Stimulated activated naive CD4-positive, alpha-beta T cell treated with Interleukin-2 at 50 U/mL for 16 hours (primary cell): ENCODE measurements at places on chromosomes 12 and 14.

DNA sequence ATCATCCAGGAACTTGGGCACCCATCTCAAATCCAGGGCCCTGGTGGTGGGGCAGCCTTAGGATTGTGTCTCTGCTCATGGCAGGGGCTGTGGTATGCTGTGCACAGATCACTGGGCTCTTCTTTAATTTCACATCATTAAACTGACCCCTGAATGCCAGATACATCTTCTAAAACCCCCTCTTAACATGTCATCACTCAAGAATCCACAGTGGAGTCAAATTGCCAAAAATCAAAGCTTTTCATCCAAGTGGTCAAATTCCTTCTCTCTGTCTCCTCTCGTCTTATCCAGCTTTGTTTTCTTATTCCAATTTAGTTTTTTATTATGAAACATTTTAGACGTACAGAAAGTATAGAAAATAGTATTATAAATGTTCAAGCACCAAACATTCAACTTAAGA, 97.5 kb downstream of the ADCK1 start:
- DNase-seq = no peak

DNA sequence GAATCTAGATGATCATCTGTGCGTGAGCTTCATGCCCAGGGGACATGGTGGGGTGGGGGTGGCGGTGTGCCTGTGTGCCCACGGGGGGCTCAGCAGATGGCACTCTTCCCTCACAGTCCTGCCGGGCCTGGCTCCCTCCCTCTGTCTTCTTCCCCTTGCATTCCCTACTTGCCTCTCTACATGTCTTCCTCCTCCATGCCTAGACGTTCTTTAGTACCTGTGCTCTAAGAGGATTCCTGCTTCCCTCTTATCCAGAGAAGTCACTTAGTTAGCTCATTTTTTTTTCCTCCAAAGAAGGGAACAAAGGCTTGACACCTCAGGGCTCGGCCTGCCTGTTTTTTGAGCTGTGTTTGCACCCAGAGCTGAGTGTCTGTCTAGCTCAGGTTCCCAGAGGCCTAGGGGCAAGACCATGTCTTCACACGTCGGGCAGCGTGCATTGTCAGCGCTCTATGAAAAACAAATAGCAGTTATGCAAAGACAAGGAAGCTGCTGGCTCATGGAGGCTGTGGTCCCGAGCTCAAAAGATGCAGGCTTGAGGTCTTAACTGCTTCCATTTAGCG, 48.8 kb downstream of the NINJ2 start:
- peak; percentile 6 for DNase-seq

GRCh38 chr14:80523518-80524117, 312.3 kb upstream of the DIO2 start:
- no peak for DNase-seq

DNA sequence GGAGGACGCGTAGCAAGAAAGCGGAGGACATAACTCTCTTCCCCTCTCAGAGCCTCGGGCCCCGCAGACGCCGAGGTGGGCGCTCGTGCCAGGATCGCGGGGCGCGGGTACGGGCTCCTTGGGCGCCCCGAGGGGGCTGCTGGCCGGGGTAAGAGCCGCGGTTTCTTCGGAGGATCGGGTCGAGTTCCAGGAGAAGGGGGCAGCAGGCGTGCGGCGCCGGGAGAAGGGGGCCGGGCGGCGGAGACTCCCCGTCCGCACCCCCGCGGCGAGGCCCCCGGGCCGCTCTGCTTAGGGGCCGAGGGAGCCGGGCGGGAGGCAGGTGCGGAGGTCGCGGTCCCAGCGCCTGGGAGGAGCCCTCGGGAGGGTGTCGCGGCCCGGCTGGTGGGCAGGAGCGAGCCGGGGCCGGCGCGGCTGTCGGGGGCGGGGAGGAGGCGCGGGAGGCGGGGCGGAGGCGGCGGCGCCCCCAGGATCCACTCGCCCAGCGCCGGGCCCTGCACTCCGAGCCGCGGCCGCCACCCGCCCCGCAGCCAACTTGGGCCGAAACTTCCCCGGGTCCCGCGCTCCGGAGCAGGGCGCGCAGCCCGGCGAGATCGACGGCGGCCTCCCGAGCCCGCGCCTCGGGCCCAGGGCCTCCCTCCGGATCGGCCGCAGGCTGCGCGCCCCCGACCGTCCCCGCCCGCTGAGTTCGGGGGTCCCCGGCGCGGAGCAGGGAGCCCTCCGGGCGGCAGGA, 64.4 kb downstream of the FBXL14 start:
- DNase-seq = no peak

- DNase-seq = no peak
Observed at GRCh38 chr14:23629832-23630396, 6.2 kb upstream of the DHRS2 start.

GRCh38 chr14:24281636-24282035, 10.2 kb upstream of the RABGGTA start:
- no peak for DNase-seq

GRCh38 chr12:27193106-27193505, 51.0 kb upstream of the STK38L start:
- DNase-seq = no peak

GRCh38 chr14:54267172-54267571, 129.6 kb upstream of the CDKN3 start:
- no peak for DNase-seq

- no peak for DNase-seq
Observed at GRCh38 chr12:116962197-116962596, 51.4 kb downstream of the FBXW8 start.

DNA sequence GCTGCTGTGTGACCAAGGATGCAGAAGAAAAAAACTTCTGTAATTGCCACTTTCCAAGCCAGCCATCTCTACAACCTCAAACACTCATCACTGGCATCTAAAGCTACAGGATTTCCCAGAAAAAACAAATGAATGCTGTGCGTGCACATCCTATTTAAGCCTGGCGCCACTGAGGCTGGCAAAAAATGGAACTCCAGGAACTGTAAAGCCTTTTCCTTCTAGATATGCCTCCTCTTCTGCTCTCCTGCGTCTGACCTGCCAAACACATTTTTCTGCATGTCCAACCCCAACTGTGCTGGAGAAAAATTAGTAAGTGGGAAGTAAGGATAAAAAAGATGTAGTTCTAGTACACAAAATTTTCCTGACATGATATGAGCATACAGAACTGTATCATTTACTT, 184.9 kb downstream of the ITPR2 start:
- DNase-seq = no peak

GRCh38 chr12:58425481-58426392, 484.4 kb downstream of the ATP23 start:
- no peak for DNase-seq

DNA sequence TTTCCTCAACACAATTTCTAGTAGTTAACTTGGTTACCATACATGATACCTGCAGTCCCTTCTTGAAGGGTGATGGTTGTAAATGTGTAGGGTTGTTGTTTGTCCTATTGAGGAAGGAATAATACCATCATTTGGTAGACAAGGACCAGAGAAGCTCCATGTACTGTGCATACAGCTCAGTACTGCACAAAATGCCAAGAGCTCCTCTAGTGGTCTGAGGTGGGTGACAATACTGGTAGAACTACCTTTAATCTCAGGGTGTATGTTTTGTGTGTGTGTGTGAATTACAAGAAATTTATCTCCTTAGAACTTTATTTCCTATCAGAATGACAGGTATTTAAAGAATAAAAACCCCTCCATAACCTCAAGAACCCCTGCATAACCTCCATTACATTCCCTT, 575.3 kb downstream of the TMTC2 start:
- no peak for DNase-seq

DNA sequence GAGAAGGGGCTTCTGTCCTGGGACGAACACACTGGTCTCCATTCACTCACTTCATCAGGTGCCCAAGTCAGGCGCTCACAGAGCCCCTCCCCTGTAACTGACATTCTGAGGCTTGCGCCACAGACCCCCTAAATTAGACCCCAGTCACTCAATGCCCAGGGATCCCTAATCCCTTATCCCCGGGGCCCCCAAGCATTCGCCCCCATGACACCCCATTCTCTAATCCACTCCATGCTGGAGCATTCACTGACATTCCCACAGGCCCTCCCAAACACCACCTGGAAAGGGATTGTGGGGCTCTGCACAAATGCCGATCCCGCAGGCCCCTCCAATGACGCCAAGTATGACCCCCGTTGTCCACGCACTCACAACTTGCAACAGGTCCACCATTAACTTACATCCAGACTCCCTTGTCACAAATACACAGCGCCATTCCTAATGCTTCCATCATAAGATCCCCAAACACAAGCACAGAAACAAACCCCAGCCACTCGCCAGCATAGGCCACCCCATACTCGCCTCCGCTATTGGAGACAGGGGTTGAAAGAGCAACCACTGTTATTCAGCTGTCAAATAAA, 1.5 kb downstream of the ZNF605 start:
- no peak for DNase-seq

DNA sequence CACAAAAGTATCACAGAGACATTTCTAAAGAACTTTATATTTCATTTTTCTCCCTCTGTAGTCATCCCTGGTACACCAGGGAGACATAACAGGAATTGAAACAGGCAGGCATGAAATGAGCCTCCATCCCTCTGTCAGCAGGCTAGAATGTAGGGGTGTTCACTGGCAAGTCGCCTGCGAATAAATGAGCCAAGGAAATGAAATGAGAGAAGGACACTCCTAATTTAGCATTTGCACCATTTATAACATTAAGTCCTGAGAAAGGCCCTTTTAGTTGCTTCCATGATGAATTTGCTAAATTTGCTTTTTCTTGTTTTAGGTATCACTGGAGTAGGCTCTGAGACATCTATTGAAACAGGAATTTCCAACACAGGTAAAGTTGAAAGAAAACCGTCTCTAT, 192.4 kb upstream of the CNTN1 start:
- no peak for DNase-seq

GRCh38 chr14:34741840-34742239, 27.4 kb upstream of the CFL2 start:
- no peak for DNase-seq

DNA sequence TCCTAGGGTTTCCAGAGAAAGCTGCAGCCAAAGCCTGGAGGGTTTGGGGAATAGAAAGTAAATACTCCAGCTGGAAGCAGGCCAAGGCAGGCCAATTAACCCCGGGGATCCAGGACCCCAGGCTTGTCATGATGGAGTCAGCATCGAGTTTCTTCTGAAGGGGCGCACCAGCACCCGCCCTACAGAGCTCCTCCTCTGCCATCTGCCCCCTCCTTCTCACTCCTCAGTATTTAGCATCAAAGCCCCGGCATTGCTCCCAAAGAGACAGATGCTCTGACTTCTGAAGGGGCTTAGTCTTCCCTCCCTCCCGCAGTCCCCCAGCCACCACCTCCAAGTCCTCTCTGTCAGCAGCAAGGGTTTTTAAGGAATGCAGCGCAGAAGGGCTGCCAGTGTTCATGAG, 285.1 kb upstream of the NOS1 start:
- no peak for DNase-seq

GRCh38 chr14:106343626-106344025, 817.2 kb downstream of the TMEM121 start:
- DNase-seq = no peak

GRCh38 chr12:98788396-98788795, 143.3 kb downstream of the APAF1 start:
- no peak for DNase-seq

DNA sequence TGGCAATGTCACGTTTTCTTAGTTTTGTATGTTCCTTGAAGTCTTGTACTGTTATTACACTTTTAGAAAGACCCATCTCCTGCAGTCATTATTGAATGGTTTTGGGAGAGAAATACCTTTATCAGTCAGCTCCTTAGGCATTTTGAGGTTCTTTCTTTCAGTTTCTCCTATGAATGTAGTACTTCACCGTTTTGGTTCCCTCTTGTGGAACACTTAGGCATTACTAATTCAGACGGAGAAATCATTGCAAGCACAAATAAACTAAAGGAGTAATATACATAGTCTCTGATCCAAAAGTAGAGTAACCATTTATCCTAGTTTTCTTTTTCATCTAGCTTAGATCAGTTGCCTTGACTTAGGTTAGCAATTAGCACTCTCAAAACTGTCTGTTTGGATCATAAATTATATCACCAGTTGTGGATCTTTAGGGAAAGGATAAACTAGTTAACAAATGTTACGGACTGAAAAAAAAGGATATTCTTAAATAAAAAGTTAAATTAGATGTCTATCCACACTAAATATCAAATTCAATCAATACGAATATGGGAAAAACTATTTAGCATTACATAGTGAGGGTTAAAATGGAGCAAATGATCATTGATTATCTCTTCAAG, 1538.3 kb upstream of the SEL1L start:
- no peak for DNase-seq

GRCh38 chr12:92539976-92540781, 162.6 kb upstream of the PLEKHG7 start:
- DNase-seq = no peak

DNA sequence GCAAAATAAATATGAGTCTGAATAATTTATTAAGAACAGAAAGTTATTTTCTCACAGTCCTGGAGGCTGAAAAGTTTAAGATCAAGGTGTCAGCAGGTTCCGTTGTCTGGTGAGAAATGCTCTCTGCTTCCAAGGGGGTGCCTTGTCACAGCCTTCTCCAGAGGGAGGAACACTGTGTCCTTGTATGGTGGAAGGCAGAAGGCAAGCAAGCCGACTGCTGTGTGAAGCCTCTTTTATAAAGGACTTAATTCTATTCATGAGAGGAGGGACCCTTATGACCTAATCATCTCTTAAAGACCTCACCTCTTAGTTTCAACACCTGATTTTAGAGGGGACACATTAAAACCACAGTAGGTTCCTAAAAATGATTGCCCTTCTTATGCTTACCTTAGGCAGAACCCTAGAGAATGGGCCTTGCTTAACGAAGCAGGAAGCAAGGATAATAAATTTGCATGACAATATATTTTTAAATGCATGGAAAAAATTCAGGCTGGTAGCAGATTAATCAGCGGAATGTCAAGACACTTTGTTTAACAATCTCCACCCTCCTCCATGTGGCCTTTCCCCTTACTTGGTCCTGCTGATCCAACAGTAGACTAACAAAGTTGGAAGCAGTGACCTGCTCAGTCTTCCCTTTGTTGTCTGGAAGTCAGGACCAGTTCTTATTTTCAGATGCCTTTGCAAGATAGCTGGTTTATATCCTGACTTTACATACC, 154.9 kb downstream of the DYRK2 start:
- no peak for DNase-seq

- no peak for DNase-seq
Observed at GRCh38 chr14:81005540-81006228, 50.3 kb downstream of the TSHR start.

DNA sequence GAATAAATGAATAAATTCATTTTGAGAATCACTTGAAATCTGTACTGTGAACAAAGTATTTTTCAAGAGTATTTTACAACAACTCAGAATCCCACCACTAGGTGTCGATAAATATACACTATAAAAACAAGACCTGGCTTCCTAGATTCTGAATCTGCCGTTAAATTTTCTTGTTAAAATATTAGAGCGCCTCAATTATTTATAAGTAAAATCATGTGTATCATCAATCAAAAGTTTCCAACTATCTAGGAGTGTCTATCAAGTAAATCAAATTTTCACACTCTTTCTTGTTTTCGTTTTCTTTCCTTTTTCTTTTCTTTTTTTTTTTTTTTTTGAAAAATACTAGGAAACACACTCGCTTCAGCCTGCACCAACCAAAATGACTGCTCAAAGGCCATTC, 179.2 kb upstream of the DCN start:
- no peak for DNase-seq

GRCh38 chr12:46484396-46485061, 112.0 kb upstream of the SLC38A2 start:
- DNase-seq = no peak
